ENCODE measurements at places on chromosomes 1 and 21.
A peak's percentile ranks its signal among the peaks of the same experiment; 100 is the strongest.

DNA sequence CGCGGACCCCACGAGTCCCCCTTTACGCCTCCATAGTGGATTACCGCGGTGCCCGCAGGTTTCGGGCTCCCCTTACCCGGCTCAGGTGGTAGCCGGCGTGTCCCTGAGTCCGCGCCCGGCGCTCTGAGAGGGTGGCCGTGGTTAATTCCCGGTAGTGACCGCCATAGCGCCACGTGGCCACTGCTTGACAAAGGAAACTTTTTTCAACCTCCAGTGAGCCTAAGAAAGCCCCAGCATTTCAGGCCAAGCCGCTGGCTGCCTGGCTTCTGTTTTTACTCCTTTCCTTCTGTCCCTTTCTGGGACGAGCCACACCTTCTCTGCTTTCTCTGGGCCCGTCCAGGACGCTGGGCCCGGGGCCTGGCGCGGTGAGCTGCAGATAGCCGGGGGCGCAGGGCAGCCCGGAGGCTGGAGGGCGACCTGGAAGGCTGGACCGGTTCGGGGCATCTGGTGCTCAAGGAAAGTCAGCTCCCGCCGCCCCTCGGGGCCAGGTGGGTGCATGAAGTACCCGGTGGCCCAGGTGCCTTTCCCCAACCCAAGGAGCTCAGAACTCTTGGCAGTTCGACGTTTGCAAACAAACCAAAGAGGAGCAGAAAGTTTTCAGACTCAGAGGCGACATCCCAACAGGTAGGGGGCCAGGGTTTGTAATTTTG is 540 bp upstream of the C1orf198 start:
- DNase-seq = peak; percentile 46

GRCh38 chr21:25997788-25998611 is 172.6 kb downstream of the APP start:
- DNase-seq = no peak

- DNase-seq = no peak
Measured at GRCh38 chr1:154756793-154757548, 113.1 kb downstream of the KCNN3 start.

DNA sequence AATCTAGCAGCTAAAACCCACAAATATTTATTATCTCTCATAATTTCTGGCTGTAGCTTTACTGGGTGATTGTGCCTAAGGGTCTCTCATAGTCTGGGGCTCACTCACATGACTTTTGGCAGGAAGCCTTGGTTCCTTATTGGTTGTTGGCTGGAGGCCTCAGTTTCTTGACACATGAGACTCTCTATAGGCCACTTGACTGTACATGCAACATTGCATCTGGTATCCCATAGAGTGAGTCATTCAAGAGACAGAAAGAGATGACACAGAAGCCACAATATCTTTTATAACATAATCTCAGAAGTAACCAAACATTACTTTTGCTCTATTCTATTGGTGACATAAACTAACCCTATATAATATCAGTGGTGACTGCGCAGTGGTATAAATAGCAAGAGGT is 128.5 kb upstream of the HNRNPU start:
- no peak for DNase-seq

DNA sequence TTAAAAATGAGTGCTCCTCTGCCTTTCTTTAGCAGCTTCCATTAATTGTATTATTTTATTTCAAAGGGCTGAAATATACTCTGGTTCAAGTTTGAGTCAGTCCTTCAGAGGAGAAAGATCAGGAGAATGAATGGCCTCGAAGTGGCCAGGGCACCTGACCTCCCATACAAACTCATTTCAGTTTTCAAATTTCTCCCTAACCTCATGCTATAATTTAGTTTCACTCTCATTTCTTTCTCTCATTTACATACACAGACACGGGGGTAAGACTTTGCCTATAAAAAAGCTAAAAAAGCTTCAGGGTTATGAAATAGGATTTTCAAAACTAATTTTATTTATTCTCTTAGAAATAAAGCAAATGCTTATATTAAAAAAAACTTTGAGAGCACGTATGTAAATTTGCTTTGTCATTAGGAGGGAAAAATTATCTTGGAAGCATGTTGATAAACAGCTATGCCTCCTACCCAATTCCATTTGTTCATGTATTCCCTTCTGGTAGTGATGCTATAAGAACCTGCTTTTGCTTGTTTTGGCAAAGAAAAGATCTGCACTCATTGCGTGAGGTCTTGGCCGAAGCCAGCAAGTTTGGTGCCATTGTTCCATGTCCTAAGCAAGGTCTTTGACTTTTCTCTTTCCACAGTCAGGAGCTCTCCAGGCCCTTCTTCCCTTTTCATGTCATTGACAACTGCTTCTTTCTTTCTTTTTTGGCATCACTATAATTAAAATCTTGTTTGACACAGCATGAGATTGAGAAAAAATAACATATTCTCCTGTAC is 80.4 kb upstream of the LRRC53 start:
- no peak for DNase-seq

Measured in fibroblast of the aortic adventitia (primary cell).